ENCODE measurements at places on chromosomes 7 and 10.

DNA sequence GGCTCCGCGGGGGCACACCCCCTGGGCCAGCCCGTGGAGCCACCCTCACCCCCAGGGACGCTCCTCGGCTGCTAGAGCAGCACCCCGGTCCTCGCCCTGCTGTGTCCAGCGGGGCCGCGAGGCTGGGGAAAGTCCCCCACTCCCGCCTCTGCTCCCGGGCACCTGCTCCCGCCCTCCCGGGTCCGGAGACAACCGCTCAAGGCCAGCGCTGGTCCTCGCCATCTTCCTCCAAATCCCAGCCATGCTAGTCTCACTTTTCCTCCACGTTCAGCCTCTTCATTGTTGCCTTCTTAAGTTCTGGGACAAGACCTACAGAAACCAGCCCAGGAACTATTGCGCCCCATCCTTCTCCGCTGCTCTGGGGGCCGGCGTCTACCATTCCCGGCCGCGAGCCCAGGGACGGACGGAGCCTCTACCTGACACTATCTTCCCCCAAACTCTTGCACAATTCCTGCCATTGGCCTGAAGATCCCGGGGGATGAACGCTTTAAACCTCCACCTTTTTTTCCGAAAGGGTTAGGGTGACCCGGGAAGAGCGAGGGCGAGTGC is 4.8 kb upstream of the KCP start:
- no peak for DNase-seq

DNA sequence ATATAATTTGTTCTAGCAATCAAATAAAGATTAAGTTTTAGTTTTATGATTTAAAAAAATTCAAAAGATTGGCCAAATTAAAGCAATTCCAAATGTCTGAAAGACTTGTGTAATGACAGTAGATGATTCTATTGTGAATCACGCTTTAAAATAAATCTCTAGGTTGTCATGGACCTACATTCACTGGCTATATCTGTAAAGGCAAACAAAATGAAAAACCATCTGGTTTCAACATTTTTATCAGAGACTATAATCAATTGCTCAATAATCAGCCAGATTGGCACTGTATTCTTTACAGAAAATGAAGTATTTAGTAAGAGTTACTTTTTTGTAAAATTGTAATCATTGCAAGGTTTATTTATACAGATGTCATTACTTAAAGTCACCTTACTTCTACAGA is 60.7 kb downstream of the DGKB start:
- DNase-seq, result no peak

DNA sequence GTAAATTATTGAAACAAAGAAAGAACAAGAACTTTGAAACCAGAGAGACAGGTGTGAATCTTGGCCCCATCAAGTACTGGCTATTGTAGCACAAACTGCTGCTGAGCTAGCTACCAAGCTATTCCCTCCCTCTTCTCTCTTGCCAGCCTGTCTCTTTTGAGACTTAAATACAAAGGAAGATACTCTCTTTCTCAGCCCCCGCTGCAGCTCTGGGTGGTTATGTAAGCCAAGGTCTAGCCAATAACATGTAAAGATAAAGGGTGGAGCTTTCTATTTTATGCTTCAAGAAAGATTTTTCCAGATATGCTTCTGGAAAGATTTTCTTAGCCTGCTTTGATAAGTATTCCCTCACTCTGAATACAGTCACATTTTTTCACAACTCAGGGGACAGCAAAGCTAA is 17.2 kb downstream of the BAZ1B start:
- no peak for DNase-seq

- DNase-seq, result no peak
Observed at GRCh38 chr10:6795541-6795940, 215.5 kb upstream of the PRKCQ start.

- DNase-seq, result no peak
Observed at GRCh38 chr7:64884085-64884912, 18.8 kb upstream of the ZNF273 start.

GRCh38 chr10:46293832-46294640 is 7.2 kb downstream of the ANTXRL start:
- no peak for DNase-seq

Measured in ELF-1 (cell line).